Hematopoietic multipotent progenitor cell treated with erythropoietin and hydrocortisone succinate and interleukin-3 and kit ligand, for 6 days (in vitro differentiated cells): ENCODE measurements at places on chromosomes 5 and 9.

- no peak for DNase-seq
These were observed 27.9 kb downstream of the NSUN2 start for GRCh38 chr5:6604946-6605345.

DNA sequence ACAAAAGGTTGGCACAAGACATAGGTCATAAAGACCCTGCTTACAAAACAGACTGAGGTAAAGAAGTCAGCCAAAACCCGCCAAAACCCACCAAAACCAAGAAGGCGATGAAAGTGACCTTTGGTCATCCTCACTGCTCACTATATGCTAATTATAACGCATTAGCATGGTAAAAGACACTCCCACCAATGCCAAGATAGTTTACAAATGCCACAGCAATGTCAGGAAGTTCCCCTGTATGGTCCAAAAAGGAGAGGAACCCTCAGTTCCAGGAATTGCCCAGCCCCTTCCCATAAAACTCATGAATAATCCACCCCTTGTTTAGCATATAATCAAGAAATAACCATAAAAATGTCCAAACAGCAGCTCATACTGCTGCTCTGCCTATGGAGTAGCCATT is 27.7 kb downstream of the MLLT3 start:
- DNase-seq = no peak

DNA sequence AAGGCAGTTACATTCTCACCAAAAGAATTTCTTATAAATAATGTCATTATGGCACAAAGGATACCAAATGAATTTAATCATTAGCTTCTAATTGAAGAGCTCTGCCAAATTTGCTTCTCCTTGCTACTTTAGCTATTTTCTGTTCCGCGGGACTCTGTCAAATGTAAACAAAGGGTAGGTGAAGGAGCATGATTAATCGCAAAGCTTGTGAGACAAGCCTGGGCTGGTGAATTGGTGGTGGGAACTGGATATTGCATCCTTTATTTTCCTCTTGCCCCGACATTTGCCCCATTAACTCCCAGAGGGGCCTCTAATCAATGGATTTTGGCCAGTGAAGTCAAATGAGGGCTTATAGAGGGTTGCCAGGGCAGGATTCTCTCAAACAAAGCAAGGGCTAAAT is 234.2 kb upstream of the RFX3 start:
- DNase-seq = no peak

- peak; percentile 90 for DNase-seq
These were observed 6.3 kb downstream of the RAPGEF1 start for GRCh38 chr9:131733541-131734061.

DNA sequence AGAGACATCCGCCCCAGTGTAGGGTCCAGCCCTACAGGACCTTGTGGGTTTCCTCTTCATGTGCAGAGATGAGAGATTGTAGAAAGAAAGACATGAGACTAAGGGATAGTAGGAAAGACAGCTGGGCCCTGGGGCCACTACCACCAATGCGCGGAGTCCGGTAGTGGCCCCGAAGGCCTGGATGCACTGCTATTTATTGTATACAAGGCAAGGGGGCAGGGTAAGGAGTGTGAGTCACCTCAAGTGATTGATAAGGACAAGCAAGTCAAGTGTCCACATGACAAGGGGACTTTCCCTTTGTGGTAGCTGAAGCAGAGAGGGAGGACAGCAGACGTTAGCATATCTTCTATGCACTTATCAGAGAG is 6.2 kb upstream of the TMEM141 start:
- DNase-seq = peak; percentile 87

DNA sequence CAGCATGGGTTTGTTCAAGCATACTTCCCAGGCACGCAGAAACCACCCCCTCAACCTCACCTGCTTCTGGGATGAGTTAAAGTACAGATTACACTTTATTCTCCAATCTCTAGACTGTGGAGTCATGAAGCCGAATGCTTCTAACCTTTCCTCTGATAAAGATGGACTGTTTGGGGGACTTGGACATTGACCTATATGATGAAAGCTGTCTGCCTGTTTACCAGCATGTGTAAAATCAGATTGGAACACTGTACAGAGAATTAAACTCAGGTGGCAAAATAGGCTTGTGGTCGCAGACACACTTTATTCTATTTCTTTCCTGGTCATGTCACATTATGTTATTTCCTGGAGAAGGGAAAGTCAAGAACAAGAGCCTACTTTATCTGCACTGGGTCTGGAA is 25.7 kb downstream of the IL9 start:
- no peak for DNase-seq

DNA sequence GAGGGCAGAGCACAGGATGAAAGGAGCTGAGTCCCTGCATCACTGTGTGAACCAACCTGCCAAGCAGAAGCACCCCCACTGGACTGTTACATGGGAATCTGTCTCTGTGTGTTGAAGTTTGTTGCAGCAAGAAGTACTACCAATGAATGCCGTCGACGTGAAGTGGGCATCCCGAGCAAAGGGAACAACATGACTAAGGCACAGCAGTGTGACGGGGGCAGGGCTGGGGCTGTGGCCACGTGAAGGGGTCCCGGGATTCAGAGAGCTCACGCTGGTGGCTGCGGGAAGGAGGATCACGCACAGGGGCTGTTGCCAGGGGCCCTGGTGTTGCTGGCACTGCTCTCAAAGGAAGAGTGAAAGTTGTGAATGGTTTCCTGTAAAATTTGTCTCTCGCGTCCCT is 27.5 kb upstream of the GABBR2 start:
- no peak for DNase-seq

DNA sequence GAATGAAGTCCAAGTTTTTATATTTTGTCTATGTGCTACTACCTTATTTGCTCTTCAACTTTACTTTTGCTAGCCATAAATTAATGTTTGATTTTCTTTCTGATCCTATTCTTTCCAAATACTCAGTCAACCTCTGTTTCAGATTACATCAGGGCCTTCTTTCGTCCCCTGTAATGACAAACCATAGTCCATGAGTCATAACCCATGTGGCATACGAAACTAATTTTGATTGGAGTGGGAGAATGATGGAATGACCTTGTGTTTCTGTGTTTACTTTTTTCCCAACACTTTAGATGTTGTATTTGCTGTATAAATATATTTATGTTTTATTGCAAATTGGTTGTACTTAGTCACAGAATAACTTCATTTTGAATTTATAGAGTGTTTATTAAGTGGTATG is 1043.1 kb downstream of the DTWD2 start:
- no peak for DNase-seq

- no peak for DNase-seq
These were observed 71.8 kb upstream of the TAF11L2 start for GRCh38 chr5:17426104-17426749.

- DNase-seq = no peak
These were observed 118.9 kb downstream of the PAM start for GRCh38 chr5:102874054-102874453.

DNA sequence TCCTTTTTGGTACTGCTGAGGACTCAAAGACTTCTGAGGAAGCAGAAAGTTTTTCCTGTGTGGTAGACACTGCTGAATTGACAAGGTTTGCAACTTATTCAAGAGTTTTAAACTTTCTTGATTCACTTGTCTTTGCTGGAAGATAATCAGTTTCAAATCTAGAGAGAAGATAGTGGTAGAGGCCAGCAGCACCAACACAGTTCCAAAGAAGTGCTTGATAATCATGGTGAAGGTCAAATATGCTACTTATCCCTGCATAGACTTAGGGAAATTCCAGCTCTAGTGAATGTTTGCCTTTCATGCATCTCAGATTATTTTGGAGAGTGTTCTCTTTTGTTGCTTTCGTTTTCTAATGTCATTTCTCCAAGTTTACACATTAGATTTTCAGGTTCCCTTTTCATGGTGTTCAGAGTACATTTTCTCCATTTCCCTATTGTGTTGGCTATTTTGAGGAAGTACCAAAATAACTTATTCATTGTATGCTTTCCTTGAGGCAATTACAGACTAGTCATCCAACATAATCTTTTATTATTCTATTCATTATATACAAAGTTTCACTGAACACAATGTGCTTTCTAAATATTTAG is 550 bp downstream of the IFNE start:
- peak; percentile 24 for DNase-seq

DNA sequence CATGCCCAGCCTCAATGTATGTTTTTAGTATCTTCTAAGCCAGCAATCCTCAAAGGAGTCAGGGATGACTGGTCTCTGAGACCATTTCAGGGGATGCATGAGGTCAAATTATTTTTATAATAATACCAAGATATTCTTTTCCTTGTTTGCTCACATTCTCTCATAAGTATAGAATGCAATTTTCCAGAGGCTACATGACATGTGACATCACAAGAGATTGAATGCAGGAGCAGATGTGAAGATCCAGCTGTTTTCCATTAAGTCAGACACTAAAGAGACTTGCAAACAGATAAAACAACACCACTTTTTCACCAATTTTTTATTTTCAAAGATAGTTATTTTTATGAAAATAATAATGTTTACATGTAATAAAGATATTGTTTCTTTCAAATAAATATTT is 22.0 kb upstream of the FREM1 start:
- no peak for DNase-seq

DNA sequence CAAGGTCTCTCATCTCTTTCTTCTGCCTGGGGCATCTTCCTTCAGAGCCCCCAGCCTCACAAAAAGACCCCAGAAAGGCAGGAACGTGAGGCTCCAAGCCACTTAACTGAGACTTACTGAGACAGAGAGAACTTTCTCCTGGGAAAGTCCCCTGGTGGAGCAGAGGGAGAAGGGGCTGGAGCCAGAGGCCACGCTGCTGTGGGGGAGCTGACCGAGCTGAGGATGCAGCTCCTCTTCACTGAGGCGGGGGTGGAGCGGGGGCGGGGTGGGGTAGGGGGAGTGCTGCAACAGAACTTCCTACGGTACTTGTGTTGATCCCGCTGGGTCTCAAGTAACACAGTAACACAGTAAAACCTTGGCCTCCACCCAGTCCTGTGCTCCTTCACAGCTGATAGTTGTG is 204.0 kb downstream of the FSTL4 start:
- no peak for DNase-seq

- no peak for DNase-seq
These were observed 650.3 kb downstream of the SEMA5A start for GRCh38 chr5:8895599-8895998.

- peak; percentile 52 for DNase-seq
These were observed 68.6 kb upstream of the DPYSL3 start for GRCh38 chr5:147578228-147579024.

DNA sequence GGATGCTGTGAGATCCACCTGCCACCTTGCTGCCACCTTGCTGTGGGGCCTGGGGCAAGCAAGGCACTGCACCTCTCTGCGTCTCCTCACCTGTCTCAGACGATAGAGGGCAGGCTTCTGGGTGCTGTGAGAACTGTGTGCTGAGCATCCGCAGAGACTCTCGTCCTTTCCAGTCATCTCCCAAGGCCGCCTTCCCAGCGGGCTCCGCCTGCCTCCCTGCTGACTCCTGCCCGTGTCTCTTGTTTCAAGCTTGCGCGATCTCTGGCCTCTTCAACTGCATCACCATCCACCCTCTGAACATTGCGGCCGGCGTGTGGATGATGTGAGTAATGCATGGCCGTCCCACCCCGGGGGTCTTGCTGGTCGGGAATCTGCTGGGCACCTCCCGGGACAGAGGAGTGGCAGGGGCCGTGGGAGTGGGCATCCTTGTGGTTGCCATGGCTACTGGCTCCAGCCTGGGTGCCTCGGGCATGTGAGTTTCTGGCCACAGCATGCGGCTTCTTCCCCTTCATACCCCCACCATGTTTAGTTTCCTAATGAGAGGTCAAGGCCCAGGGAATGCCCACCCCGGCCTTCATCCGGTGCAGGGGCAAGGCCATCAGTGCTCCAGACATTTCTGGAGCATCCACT is 3.6 kb downstream of the CACFD1 start:
- no peak for DNase-seq

DNA sequence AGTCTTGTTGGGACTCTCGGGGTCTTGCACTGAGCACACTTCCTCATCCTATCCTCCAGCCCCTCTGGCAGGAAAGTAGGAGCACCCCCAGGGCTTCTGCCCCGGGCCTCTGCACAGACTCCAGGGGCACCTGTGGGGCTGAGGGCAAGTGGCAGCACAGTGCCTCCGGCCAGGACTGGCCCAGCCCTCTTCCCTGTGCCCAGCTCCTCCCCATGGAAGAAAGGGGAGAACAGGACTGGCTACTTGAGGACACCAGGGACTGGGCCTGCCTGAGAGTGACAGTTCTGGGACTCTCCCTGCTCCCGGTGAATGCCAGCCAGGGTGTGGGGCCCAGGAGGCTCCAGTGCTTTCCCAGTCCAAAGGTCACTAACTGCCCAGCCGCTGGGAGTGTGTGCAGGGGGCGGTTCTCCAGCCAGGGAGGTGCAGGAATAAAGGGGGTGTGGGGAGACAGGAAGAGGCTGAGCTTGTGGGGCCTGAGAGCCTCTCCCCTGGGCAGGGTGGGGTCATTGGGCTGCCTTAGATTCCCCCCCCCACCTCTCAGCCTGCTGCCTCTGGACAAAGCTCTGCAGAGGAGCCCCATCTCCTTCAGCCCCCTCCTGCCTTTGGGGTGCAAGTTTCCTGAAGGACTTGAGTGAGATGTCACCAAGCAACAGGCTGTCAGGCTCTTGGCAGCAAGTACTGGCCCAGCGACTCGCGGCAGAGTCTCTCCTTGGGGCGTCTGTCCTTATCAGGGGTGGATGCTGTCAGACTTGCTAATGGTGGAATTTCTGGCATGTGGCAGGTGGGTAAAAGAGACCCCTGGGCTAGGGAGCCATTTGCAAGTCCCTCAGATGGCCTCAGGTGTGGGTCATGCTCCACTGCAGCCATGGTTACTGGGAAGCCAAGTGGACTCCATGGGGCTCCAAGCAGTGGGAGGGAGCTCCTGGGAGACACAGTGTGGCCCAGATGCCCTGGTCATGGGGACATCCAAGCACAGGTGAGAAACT is 19.1 kb upstream of the JADE2 start:
- DNase-seq = peak; percentile 35

DNA sequence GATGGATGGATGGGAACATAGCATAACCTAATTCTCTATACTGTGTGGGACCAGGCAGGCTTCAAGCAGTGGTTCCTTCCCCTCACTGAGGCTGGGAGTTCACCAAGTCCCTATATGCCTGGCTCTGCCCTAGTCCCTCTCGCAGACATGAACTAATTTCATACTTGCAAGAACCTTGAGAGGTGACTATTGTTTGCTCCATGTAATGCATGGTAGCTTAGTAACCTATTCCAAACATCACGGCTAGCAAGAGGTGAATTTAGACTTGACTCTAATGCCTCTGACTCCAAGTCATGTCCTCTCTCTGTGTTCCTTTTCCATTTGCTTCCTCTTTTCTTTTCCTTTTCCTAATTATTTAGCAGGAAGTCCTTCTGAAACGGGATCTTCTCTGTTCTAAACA is 25.9 kb upstream of the ERMP1 start:
- no peak for DNase-seq

- DNase-seq = no peak
These were observed 236.2 kb upstream of the NREP start for GRCh38 chr5:111993242-111993641.

GRCh38 chr5:41683181-41683580 is 172.8 kb upstream of the PLCXD3 start:
- DNase-seq = no peak

GRCh38 chr5:122093415-122094180 is 15.5 kb upstream of the LOX start:
- no peak for DNase-seq

GRCh38 chr5:38071831-38072694 is 186.3 kb upstream of the EGFLAM start:
- DNase-seq = no peak
